ENCODE measurements at places on chromosomes 5 and 9.
A peak's percentile ranks its signal among the peaks of the same experiment; 100 is the strongest.

DNA sequence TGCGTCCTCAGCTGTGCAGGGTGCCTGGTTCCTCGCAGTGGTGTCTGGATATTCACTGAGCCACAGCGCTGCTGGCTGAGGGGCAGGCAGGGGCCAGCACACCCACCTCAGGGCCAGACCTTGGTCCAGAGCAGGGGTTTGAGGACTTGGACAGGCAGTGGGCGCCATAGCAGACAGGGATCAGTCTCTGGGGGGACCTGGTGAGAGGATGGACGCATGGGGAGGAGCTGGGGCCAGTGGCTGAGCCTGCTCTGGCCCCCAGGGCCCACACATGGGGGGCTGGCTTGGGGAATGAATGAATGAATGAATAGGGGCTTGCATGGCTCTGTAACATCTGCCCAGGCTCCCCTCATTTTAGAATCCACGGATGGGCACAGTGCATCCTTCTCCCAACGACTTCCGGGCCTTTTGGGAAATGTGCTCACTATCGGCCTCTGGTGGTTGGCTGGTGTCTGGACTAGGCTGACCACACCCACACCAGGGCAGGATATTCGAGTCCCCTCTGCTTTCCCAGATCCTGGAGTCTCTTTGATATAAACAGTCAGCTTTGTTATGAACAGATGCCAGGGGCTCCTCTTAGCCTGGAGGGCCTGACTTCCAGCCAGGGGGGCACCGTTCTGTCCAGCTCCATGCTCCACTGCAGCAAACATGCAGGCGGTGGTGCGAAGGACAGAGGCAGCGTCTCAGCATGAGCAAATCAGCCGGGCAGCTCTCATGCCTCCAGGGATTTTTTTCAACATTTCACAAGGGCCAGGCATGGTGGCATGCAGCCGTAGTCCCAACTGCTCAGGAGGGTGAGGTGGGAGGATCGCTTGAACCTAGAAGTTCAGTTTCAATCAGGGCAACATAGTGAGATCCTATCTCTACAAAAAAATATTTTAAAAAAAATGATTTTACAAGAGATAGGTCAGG, 62.6 kb downstream of the NEK6 start:
- DNase-seq: peak; percentile 91

- DNase-seq: no peak
Measured at GRCh38 chr5:136052692-136053335, 24.0 kb downstream of the TGFBI start.

DNA sequence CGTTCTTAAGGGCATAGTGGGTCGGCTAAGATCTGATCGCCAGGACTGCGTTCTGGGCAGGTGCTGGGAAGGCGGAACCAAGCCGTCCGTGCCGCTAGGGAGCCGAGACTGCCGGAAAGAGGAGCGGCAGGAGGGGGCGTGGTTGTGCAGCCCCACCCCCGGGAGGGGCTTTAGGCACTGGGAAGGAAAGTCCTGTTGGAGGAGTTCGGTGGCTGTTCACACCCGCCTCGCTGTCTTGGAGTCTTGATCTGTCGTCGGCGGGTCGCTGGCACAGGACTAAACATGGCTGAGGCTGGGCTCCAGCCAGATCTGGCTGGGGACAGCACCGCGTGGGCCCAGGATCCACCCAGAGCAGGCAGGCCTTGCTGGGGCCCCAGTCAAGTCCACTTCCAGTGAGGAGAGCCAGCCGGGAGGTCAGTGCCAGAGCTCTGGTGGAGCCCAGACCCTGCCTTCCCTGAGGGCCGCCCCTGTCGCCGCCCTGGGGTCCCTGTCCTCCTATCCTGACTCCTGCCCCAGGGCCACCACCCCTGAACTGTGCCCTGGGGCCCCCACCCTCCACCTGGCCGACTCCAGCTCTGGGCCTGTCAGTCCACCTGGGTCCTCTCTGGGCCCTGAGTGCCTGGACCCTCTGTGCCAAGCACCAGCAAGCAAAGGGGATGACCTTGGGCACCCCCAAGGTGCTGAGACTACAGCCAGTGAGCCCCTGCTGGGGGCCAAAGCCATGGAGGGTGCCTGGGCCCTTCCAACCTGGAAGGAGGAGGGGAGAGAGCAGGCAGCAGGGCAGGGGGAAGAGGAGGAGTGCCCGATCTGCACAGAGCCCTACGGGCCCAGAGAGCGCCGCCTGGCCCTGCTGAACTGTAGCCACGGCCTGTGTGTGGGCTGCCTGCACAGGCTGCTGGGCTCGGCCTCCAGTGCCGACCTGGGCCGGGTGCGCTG, 4.5 kb downstream of the RNF208 start:
- peak; percentile 77 for DNase-seq

DNA sequence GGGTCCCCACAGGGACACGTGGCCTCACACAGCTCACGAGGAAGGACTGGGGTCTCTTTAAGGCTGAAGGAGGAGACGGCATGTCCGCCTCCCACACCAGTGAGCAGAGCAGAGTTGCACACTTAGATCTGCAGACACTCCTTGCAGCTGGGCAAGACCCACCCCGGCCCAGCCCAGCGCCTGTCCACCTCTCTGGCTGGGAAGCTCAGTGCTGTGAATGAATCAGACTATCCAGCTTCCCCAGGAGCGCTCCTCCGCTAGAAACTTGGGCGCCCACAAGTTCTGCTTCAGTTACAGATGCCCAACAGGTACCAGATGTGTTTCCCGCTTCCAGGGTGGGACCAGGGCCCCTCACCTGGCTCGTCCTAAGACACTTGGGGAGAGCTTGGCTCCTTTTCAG, 78.9 kb downstream of the NSUN2 start:
- DNase-seq: no peak

GRCh38 chr5:95178046-95178651, 106.7 kb downstream of the MCTP1 start:
- DNase-seq: no peak

DNA sequence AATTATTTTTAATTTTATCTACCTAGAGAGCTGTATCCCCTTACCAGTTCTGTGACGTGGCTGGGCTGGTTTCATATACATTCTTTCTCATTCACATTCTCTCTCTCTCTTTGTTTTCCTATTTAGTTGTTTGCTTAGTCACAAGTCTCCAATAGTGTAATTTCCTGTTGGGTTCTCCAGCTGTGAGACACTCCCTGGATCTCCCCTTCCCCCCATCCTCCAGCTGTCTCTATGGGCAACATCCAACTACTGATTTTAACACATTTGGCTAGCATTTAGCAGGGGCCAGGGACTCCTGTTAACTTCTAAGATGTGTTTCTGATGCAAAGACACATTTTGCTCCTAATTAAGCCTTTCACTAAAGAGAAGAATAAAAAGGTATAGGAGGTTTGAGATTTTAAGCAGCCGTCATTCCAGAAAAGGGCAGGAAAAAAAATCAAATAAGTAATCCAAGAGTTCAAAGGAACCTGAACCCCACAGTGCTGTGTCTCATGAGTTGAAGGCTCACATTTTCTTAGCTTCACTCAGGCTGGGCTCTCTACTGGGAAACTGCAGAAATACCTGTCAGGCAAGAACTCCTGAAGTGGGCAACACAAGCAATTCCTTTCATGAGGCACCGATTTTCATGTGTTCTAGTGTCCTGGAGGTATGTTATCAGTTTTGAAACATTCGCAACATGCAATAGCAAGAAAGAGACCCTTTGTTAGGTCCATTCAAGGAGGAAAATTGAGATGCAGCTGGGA, 198.7 kb upstream of the C9orf72 start:
- DNase-seq: no peak

- no peak for DNase-seq
Measured at GRCh38 chr5:174448662-174449061, 275.7 kb upstream of the MSX2 start.

GRCh38 chr5:146751781-146752401, 126.7 kb downstream of the PPP2R2B start:
- DNase-seq: no peak

DNA sequence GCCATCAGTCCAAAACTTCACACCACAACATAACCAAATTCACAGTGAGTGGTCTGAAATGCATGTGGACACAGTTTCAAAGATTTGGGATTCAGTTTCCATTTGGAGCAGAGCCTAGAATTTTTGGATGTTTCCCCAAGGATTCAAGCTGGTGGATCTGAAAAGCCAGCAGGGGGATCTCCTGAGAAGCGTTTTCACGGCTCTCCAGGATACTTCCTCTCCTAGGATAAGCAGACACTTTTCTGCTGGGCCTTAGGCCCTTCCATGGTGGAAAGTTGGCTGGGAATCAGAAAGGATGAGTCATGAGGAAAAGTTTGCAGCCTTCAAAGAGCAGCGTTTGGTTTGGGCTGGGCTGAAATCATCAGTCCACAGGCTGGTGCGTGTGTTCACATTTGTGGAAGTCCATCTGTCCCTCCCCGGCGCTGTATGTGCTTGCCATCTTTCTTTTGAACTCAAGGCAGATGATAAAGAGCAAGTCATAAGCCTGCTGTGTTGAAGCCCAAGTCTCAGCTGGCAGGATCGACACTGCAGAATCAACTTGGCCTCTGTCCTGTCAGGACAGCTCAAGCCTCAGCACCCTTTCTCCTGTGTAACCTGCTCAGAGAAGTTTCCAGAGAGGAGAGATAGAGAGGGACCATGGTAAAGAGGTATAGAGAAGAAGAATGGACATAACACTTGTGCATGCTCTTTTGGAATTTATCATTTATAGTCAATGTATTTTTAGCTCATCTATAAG, 152.6 kb upstream of the MSX2 start:
- peak; percentile 85 for DNase-seq

DNA sequence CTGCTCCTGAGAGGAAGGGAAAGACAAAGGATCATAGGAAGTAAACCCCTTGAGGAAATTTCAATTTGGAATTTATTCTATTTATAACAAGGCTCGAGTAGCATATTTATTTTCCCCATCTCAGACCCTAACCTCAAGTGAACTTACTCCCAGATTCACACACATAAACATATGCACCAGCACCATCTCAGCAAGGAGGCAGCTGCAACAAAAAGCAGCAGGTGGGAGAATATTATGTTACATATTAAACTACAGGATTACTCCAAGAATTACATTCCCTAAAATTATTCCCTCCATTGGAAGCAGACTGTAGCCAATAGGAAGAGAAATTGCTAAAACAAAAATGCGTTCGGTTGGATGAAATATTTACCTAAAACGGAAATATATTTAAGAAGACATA, 108.4 kb upstream of the PRSS3 start:
- DNase-seq: no peak

DNA sequence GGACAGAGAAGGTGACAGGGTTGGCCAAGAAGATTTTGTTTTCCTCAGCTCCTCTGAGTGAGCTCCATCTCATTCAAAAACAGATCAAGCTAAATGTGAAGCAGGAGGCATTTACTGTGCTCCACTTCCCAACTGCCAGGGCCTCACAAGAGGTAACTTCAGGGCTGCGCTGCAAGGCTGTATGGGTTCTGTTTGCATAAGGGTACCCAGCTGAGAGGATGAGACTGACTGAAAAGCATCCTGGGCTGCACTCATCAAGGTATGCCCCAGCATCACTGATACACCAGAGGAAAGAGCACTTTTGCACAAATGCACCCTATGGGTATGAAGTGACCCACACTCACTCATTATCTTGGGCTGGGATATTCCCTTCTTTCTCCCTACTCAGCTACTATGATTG, 316.2 kb upstream of the HAPLN1 start:
- DNase-seq: no peak

- DNase-seq: peak; percentile 6
Measured at GRCh38 chr5:103674739-103675138, 112.2 kb upstream of the NUDT12 start.

GRCh38 chr5:179486596-179487051, 63.7 kb upstream of the RUFY1 start:
- no peak for DNase-seq

DNA sequence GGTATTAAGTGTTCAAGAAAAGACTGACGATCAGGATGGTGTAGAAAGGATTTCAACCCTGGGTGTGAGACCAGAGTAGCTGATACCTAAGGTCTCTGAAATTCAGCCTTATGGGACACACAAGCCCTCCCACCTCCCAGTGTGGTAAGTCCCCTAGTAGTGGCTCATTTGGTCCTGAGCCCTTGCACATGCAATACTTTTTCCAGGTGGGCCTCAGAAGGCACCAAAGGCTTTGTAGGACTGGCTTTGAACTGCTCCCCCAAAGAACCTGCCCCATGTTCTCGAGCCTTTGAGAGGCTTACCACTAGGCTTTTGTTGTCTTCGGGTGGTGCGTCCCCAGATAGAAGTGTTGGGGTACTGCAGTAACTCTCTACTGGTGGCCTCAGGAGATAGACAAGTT, 803 bp downstream of the GARIN3 start:
- no peak for DNase-seq

DNA sequence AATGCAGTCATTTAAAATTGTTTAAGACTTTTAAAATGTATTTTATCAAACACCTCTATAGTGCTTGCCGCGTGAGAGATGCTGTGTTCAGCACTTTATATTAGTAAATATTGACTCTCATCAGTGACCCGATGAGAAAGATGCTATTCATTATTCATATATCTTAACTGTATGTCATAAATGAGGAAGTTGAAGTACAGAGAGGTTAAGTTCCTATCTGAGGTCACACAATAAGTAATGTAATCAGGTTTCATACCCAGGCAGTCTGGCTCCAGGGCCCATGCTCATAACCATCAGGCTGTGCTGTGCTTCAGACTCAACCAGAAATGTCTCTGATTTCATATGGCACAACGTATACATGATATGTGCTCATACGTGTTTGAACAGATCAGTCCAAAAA, 119.0 kb downstream of the SV2C start:
- DNase-seq: no peak

- DNase-seq: no peak
Measured at GRCh38 chr5:154595662-154596061, 117.6 kb upstream of the HAND1 start.

Data from AG08396 (cell line).